ENCODE measurements at places on chromosomes 1 and 21.

DNA sequence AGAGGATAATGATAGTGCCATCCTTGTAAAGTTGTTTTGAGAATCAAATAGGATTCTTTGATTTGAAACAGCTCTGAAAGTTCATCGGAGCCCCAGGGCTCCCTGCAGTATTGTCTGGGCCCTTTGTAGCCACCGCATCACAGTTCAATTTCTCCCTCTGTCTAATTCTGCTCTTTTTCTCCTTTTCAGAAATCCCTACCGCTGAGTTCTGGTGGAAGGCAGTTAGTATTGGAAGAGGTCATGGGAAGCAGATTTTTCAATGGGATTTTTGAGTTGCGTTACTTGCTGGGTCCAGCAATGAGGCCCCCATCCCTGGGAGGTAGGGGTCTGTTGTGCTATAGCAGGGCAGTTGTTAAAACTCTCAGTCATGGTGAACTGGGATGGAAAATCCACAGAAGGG, 101.0 kb upstream of the DISP3 start:
- DNase-seq, result no peak

- DNase-seq, result no peak
Observed at GRCh38 chr1:12551584-12551983, 66.4 kb downstream of the DHRS3 start.

DNA sequence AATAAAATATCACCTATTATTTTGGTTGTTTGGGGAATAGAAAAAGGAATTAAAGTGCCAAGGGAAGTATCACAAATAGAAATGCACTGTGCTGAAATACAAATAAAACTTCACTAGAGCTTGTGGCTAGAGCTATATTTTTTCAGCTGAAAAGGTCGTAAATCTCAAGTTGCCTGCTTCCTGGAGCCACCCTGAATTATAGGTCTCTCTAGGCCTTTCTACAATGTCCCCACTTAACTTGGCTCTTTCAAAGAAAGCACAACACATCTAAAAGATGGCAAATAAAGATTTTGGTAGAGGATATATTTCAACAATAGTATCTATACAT, 5.0 kb upstream of the RNF2 start:
- no peak for DNase-seq

DNA sequence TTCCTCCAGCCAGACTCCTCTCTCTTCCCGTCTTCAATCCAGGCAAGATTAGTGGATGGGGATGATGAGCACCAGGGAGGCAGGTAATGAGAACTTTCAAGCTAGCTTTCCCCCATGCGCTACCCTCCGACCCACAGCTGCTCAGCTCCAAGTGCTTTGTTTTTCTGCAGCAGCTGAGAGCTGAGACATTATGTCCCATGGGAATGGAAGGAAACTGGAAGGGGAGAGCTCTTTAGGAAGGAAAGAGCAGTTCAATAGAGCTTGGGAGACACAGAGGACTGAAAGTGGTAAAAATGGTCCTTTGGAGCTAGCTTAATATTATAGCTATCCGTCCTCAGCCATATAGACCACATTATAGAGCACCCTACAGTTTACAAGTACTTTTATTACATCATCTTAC, 39.8 kb downstream of the RAB3B start:
- no peak for DNase-seq

GRCh38 chr1:222582099-222582774, 7.5 kb downstream of the TAF1A start:
- DNase-seq, result no peak

- DNase-seq, result no peak
Observed at GRCh38 chr21:45920824-45921600, 60.6 kb upstream of the COL6A1 start.

GRCh38 chr1:178324003-178324402, 172.8 kb downstream of the CLEC20A start:
- no peak for DNase-seq

GRCh38 chr1:43274125-43274803, 4.5 kb downstream of the TMEM125 start:
- peak; percentile 3 for DNase-seq

DNA sequence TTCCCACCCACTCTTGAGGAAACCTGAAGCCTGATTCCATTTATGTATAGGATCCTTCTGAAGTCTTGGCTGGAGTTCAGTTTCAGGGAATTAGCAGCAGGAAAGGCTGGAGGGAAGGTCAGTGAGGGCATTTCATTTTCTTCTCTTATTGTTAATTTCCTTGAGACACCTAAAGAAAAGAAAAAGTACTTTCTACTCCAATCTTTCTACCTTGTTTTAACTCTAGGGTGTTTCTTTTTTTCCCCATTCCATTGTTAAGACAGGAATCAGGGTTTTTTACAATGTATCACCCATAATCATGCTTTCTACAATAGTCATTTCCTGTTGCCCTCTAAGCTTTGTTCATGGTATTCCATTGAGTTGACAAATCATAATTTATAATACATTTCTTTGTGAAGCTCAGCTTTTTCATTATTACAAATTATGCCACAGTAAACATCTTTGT, 27.4 kb downstream of the SNRPE start:
- no peak for DNase-seq

DNA sequence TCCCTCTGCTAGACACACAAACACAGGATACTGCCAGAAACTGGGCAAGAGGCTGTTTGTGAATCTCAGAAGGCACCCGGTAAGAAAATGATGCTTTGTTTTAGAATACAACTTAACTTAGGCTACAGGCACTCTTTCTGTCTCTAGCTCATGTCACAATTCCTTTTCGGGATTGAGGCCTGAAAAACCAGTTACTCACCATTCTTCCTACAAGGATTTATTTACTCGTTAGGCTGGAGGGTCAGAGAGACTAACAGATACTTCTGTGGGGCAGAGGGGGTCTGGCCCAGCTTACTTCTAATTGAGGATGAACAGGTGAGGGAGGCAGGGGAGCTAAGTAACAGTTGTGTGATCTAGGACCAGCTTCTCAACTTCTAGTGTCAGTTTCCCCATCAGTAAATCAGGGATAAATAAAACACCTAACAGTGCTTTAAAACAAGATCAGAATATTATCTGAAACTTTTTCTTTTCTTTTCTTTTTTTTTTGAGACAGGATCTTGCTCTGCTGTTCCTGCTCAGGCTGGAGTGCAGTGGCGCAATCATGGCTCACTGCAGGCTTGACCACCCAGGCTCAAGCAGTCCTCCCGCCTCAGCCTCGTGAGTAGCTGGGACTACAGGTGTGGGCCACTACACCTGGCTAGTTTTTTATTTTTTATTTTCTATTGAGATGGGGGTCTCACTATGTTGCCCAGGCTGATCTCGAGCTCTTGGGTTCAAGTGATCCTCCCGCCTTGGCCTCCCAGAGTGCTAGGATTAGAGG, 31.9 kb downstream of the NFYC start:
- DNase-seq, result no peak

GRCh38 chr1:116579259-116579875, 8.5 kb upstream of the CD58 start:
- DNase-seq, result no peak

DNA sequence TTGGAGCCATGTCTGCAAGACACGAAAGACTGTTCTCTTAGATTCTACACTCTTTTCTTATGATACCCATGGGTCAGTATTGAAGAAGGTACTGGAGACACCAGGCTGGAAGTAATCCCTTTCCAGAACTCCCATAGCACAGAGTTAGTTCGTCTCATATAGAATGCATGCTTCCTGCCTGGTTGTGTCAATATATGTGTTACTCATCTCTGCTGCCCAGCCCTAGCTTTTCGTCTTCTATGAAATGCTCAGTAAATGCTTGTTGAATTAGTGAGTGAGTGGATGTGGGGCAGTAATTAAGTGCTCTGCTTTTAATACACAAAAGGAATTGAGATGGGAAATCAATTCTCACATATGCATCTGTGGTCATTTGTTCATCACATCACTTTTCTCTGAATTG, 32.1 kb downstream of the ADCY10 start:
- DNase-seq, result no peak

- DNase-seq, result no peak
Observed at GRCh38 chr1:247402120-247402675, 13.8 kb upstream of the NLRP3 start.

DNA sequence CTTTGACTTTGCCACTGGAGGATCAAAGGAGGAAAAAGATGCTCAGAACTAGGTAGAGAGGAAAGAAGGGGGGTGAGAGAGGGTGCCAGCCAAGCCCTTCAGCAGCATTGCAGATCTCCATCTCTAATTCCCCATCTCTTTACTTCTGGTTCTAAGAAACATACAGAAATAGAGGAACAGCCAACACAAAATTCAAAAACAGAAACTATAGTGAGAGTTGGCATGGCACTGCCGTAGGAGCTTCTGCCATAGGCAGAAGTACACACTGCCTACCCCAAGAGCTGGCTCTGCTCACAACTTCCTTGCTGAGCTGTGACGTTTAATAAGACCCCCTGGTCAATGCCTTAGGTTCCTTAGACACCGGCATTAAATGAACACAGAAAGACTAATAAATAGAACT, 26.6 kb upstream of the RPF1 start:
- no peak for DNase-seq

DNA sequence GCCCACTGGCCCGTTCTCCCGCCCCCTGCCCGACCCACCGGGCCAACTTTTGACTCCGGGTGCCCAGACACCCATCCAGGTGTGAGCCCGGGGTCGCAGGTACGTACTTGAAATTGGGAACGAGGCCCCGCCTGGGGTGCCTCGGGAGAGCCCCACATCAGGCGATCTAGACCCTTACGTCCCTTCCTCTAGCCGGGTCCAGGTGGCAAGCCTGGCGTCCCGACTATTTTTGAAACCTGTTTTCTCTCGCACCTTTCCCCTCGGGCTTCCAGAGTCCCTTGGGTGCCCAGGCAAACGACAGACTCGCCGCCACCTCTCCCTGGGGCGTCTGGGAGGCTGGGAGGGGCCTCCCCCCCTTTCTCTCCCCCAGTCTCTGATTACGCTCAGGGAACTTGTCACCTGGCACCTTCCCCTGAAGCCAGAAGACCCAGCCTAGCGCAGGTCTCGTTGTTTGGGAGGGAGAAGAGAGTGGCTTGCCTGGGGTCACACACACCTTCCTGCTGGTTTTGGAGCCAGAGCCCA, 898 bp downstream of the LDLRAP1 start:
- DNase-seq, result no peak

DNA sequence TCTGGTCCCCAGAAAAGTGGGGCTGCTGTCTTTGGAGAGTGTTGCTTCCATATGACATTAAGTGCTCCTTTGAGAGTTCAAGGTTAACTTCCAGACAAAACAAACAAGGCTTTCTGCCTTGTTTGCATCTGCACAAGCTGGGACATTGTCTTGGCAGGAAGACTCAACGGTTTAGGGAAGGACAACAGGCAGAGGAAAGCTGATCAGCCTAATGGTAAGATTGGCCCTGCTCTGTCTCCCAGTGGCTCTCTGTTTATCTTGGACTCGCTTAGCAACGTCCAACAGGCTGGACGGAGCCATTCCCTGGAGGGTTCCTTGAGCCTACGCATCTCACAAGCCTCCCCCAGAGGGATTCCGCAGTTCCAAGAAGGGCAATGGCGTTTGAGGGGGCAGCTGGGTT, 62.2 kb upstream of the SLC44A3 start:
- no peak for DNase-seq

DNA sequence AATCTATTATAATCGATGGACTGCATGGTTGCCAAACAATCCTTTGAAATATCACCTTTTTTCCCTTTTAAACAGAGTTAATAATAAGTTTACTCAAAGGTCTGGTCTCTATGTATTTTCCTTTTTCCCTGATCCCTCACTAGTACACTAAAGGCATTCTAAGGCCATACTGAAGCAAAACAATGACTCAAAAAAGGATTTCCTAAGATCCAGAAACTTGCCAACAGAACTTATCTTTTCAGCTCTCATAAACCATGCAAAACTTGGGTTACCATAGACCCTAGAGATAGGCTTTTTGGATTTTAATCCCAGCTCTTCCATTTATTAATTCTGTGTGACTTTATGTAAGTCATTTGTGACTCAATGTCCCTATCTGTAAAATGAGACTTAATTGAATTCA, 77.1 kb downstream of the IFI44 start:
- DNase-seq, result no peak

- no peak for DNase-seq
Observed at GRCh38 chr1:14951766-14952165, 201.8 kb upstream of the TMEM51 start.

GRCh38 chr1:169892927-169893644, 610 bp downstream of the SCYL3 start:
- DNase-seq, result no peak

DNA sequence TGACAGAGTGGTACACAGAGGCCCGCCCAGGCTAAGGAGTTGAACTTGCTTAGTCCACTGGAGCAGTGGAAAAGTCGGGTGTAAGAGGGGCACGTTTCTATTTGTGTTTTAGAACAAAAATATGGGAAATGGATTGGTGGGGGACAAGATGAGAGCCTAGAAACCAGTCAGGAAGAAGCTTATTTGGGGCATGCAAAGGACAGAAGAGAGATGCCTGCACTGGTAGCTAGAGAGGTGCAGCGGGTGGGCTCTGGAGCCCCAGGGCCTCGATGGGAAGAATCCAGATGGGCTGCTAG, 1.2 kb upstream of the LIN9 start:
- DNase-seq, result no peak

- no peak for DNase-seq
Observed at GRCh38 chr1:21961799-21962198, 15.0 kb upstream of the CELA3B start.

DNA sequence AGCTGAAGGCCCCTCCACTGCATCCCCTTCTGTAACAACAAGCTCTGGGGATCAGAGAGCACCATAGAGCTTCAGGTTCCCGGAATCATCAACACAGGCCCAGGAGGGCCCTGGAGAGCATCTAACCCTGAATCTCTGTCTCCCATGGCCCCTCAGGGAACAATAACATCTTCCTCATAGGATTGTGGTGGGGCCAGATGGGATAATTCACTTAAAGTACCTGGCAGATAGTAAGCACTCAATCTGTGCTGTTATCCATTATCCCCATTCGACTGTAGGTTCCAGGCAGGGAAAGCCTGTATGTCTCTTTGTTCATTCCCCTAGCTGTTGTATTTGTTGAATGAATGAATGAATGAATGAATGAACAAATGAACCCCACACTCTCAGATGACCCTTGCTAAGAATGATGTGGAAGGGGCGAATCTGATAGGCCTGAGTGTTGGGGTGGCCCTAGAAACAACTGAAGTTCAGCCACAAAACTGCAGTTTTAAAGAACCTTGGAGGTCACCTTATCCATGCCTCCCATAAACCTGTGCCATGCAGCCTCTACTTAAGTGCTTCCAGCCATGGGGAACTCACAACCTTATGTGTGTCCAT, 14.5 kb downstream of the LAPTM5 start:
- DNase-seq, result no peak

Measured in stimulated activated CD4-positive, alpha-beta T cell treated with anti-CD3 and anti-CD28 coated beads, Interleukin-12 subunit alpha, Interleukin-12 subunit beta, amount 100 ng/mL, for 24 hours (primary cell).